Liver (tissue), 10 donors: ENCODE measurements at places on chromosomes 16 and 17.

DNA sequence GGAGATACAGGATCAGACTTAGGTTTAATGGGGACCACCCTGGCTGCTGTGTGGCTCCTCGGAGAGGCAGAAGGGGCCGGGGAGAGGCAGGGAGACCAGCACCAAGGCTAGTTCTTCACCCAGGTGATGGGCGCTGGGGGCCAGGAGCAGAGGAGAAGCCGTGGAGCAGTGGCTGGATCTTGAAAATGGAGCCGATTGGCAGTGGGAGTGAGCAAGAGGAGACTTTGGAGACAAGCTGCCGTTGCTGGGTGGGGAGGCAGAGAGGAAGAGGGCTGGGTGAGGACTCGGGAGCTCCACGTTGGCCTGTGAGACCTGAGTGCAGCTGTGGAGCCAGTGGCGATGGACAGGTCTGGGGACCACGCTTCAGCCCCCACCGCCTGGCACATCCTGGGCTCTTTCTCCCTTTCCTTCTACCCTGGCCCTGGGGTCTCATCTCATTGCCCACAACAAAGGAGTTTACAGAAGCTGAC is 9.0 kb downstream of the RAB11FIP4 start:
- DNase-seq = no peak

- no peak for DNase-seq
These were observed 116.1 kb downstream of the C16orf95 start for GRCh38 chr16:87201052-87201451.

- DNase-seq = no peak
These were observed 29.1 kb downstream of the EFCAB13 start for GRCh38 chr17:47352848-47353247.

DNA sequence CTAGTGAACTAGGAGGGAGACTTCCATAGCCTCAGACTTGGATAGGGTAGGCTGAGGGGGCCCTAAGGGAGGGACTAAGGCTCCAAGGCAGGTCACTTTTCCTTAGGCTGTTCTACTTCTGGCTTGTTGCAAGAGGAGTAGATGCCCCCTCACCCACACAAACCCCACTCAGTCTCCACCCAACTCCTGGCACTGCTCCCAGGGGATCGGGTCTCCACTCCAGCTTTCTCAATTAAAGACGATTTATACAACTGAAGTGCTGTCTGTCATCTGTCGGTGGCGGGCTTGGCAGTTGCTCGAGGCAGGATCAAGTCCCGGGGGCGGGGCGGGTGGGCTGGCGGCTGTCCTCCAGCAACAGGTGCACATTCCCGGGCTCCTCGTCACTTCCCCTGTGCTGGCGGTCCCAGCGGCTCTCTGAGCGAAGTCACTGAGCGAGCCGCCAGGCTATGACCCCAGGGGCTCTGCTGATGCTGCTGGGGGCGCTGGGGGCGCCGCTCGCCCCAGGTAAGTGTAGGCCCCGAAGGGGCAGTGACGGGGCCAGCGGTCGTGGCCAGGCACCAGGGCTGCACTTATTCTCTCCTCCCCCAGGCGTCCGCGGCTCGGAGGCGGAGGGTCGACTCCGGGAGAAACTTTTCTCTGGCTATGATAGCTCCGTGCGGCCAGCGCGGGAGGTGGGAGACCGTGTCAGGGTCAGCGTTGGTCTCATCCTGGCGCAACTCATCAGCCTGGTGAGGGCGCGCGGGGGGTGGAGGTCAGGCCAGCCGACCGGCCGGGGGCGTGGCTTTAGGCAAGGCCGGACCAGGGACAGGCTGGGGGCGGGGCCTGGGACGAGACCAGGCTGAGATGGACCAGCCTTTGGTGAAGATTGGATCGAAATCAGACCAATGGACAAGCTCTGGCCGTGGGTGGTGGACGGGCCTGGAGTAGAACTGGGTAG is at the start of gene CHRNB1:
Gene CHRNB1 (plus strand): TSS at position 380 of the 937 bp plus-strand sequence. CDS start 67 bp downstream, at position 447.
- peak; percentile 83 for DNase-seq

DNA sequence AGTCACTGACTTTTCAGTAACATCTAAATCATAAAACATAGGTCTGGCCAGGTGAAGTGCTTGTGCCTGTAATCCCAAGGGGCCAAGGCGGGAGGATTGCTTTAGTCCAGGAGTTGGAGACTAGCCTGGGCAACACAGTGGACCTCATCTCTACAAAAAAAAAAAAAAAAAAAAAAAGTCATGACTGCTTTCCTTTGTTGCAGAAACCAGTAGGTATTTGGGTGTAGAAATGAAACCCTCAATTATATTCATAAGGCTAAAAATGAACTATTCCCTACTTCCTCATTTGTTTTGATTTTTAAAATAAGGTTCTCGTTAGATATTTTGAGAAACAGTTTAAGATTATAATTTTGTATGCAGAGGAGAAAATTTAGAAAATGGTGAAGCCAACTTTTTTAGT is 26.0 kb downstream of the PITPNC1 start:
- no peak for DNase-seq
